ENCODE measurements at places on chromosomes 6 and 20.

GRCh38 chr20:25051386-25052155 lies 6.4 kb downstream of the ACSS1 start:
- DNase-seq, result no peak

DNA sequence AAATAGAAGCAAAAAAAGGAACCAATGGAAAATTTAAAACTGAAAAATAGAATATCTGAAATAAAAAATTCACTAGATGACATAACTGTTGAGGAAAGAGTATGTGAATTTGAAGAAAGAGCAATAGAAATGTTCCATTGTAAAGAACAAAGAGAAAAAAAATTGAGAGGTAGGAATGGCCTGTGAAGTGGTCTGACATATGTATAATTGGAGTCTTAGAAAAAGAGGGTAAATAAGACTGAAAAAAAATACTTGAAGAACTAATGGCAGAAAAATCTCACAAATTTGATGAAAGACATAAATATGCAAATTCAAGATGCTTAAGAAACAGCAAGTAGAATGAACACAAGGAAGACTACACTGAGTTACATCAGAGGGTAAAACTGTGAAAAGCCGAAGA lies 93.4 kb downstream of the QKI start:
- DNase-seq, result no peak

DNA sequence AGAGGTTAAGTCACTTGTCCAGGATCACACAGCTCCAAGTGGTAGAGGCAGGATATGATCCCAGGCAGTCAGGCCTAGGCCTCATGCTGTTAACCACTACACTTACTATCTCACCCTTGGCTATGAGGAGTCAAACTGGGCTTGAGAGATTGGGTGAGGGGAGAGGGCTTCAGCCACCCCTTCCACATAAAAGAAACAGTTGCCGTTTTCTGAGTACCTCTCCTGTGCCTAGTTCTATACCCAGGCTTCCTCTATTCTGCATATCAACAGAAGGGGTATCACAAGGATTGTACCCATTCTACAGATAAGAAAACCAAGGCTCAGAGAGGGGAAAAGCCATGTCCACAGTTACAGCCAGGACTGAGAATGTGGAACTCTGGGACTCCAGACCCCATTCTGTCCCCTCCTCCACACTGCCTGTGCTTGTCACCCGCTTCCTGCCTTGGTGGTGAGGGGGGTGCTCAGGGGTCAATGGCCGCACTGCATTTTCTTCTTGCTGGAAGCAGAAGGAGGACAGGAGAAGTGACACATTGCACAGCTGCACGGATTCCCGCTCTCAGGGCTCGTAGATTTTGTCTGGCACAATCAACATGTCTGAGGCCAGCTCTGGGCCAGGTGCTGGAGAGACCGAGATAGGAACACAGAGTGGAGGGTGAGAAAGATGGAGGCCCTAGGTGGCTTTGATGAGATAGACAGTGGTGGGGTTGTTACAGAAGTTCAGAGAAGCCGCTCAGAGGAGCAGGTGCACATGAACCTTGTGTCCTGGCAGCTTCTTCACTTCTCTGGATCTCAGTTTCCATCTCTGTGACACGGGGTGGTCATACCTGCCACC lies 108.4 kb upstream of the PTPN1 start:
- DNase-seq, result no peak

GRCh38 chr6:43716099-43716498 lies 28.5 kb upstream of the MRPS18A start:
- DNase-seq, result no peak
